Spinal cord (tissue), 10 donors: ENCODE measurements at places on chromosomes 11 and 22. TPM values are rescaled to one million over a fixed set of nuclear protein-coding genes. Genes with fewer than 3 reads are reported as not detected.

GRCh38 chr11:45654231-45655011 lies 11.0 kb downstream of the CHST1 start:
- peaks cover 50% of the 10 kb centered on the region for H3K4me1 ChIP-seq

DNA sequence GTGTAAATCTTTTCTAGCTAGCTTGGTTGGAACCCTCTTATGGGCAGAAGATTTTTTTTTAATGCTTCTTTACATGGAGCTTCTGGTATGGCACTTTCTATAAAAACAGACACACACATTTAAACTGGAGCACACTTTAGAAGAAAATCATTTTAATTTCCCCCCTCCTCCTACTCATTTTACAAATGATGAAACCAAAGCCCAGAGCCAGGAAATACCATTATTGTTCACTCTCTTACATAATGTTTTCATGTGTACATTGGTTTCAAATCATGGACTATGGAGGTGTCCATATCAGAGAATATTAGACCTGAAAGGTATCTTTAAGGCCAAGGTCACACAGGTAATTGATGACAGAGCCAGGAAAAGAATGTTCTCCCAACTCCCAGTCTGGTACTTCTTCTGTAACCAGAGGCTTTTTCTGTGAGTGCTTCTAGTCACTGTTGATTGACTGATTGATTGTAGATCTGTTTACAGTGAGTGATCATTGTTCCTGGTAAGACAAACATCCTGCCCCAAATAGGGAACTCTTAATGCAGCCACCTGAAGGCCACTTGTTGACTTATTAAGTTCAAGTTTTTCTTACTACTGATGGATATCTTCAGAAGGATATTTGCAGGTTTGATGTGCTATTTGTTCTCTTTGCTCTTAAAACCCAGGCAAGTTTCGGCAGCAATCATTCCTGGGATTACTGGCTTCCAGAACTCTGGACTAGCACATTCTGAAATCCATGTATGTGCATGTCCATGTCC lies 26.8 kb upstream of the ME3 start:
- H3K27me3 ChIP-seq, result no peaks in the 10 kb centered on the region
- H3K4me1 ChIP-seq, result no peaks in the 10 kb centered on the region
- no peak for DNase-seq
- H3K27ac ChIP-seq, result no peak overlapping the region

Gene EHD1
- 75.8 TPM for total RNA-seq

DNA sequence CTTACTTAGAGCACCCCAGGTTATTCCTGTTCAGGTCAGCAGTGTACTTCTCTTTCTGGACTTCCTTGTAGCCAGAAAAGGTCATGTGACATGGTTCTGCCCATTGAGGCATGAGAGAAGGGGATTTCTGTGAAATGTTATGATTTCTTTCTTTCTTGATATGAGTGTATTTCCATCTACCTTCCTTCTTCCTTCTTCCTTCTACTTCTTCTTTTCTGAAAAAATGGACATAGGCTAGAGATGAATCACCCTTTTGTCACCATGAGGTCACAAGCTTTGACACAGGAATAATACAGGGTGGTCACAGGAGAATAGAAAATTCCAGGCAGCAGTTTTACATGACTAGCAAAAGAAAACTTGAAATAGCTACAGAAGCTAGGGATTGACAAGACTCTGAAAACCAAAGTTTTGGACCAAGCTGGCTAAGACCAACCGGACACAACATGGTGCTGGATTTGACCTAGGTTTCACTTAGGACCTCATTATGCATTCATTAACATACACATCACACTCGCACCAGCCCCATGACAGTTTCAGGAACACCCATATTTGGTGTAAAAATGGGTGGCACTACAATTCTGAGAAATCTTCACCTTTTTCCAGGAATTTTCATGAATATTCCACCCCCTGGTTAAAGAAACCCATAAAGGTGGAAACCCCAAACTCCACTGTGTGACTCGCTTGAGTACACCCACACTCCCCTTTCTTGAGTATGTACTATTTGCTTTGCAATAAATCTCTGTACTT lies 21.2 kb upstream of the MAP6 start:
- no peaks in the 10 kb centered on the region for H3K36me3 ChIP-seq
- H3K4me3 ChIP-seq, result no peak overlapping the region
- no peak overlapping the region for H3K27ac ChIP-seq
- DNase-seq, result no peak
- H3K4me1 ChIP-seq, result no peaks in the 10 kb centered on the region

- no peaks in the 10 kb centered on the region for H3K36me3 ChIP-seq
- H3K27me3 ChIP-seq, result no peaks in the 10 kb centered on the region
- DNase-seq, result no peak
- no peaks in the 10 kb centered on the region for H3K4me1 ChIP-seq
- H3K4me3 ChIP-seq, result no peak overlapping the region
Observed at GRCh38 chr22:23485490-23485889, 94.6 kb downstream of the IGLL1 start.

DNA sequence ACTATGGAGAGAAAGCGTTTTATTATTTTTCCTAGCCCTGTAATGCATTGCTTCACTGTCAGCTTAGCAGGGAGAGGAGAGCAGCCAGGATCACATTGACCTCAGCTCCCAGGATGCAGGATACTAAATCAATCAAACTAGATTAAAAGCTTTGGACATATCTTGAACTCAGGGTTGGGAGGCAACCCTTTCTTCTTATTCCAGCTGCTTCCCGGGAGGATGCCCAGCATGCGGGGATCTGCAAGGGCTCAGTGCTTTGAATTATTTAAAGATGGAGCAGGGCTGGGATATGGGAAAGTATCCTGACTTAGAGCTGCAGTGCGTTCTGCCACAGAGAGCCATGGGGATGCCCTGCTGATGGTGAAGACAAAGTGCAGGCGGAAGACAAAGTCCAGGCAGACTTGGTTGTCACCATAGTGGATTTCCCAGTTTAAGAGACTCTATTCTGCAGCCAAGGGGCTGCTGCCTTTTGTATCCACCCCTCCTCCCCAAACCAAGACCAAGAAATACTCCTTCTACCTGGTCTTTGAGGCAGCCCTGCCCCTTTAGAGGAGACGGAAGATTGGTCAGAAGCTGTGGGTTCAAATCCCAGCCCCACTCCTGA lies 1035.0 kb downstream of the TBC1D22A start:
- H3K36me3 ChIP-seq, result no peaks in the 10 kb centered on the region
- no peak overlapping the region for H3K27ac ChIP-seq
- no peaks in the 10 kb centered on the region for H3K27me3 ChIP-seq
- no peak overlapping the region for H3K4me3 ChIP-seq

DNA sequence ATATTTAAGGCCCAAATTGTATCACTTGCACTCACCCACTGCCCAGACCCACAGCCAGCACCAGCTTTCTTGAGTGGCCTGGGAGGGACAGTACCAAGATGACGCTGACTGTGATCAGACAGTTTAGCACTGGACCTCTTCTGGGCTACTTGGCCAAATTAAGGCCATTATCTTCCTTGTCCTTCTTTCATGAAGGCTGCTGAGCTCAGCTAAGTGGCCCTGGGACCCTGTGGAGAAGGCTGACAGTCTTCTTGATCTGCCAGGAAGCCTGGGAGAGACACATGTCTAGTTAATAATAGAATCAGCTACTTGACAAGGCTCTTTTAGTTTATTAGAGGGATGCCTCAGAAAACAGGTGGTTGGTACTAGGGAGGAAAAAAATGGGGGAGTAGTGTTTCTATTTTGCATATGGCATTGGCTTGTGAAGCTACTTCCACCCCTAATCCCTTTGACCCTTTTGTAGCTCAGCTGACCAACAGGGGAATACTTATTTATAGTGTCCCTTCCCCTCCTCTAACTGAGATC lies 127.9 kb upstream of the NTM start:
- no peaks in the 10 kb centered on the region for H3K36me3 ChIP-seq
- no peak overlapping the region for H3K27ac ChIP-seq
- no peaks in the 10 kb centered on the region for H3K27me3 ChIP-seq
- no peak for DNase-seq
- H3K4me1 ChIP-seq, result peaks cover 5% of the 10 kb centered on the region

Gene TTC28
- 44.0 TPM for total RNA-seq

- DNase-seq, result no peak
- no peaks in the 10 kb centered on the region for H3K27me3 ChIP-seq
- no peaks in the 10 kb centered on the region for H3K4me1 ChIP-seq
- H3K4me3 ChIP-seq, result no peak overlapping the region
- no peaks in the 10 kb centered on the region for H3K36me3 ChIP-seq
Observed at GRCh38 chr11:11867720-11868119, 25.9 kb downstream of the USP47 start.

Gene RFPL2
- 0.33 TPM for total RNA-seq
